ENCODE measurements at places on chromosomes 12 and 14. TPM values are rescaled to one million over a fixed set of nuclear protein-coding genes. Genes with fewer than 3 reads are reported as not detected.

The EFS gene
- 2.1 TPM for total RNA-seq

The CYP46A1 gene
- 0.34 TPM for total RNA-seq

The GLIPR1 gene
- 1.7 TPM for total RNA-seq

The ZNF385A gene
- 1.00 TPM for total RNA-seq

The PTPN6 gene
- total RNA-seq, result 0.33 TPM

The ANKS1B gene
- 0.34 TPM for total RNA-seq

The NUAK1 gene
- total RNA-seq, result 1.5 TPM

The NKX2-1 gene
- not detected for total RNA-seq

The CCDC175 gene
- not detected for total RNA-seq

The RHEBL1 gene
- 2.5 TPM for total RNA-seq

The OTX2 gene
- total RNA-seq, result not detected

The DAAM1 gene
- 61.4 TPM for total RNA-seq

The RPL10L gene
- total RNA-seq, result not detected

The C12orf56 gene
- not detected for total RNA-seq

The RTN1 gene
- total RNA-seq, result under 0.01 TPM

The BCL11B gene
- total RNA-seq, result not detected

The FCF1 gene
- total RNA-seq, result 24.8 TPM

The CLEC2A gene
- not detected for total RNA-seq

The NUP107 gene
- total RNA-seq, result 78.5 TPM

The LHX5 gene
- total RNA-seq, result not detected

The TSHR gene
- not detected for total RNA-seq

The GLI1 gene
- total RNA-seq, result 0.36 TPM

The B4GALNT3 gene
- 2.2 TPM for total RNA-seq

The CTSG gene
- not detected for total RNA-seq

The SYNDIG1L gene
- not detected for total RNA-seq

The RAD9B gene
- 0.31 TPM for total RNA-seq

The CLSTN3 gene
- 3.3 TPM for total RNA-seq

The GPR84 gene
- not detected for total RNA-seq

The ZDHHC22 gene
- total RNA-seq, result not detected

The HOXC12 gene
- not detected for total RNA-seq

The SLC25A29 gene
- total RNA-seq, result 8.3 TPM

The PSMC1 gene
- 96.2 TPM for total RNA-seq

The LDHB gene
- 775 TPM for total RNA-seq

The SLC39A5 gene
- not detected for total RNA-seq

The GOLGA3 gene
- 62.3 TPM for total RNA-seq

The CD163L1 gene
- not detected for total RNA-seq

The CLEC7A gene
- under 0.01 TPM for total RNA-seq

The CRACR2A gene
- total RNA-seq, result 2.2 TPM

The TSPAN19 gene
- 0.73 TPM for total RNA-seq

The CLEC4C gene
- not detected for total RNA-seq

The FGF6 gene
- total RNA-seq, result not detected

The RESF1 gene
- total RNA-seq, result 44.0 TPM

The CELA1 gene
- total RNA-seq, result not detected

The MYH7 gene
- not detected for total RNA-seq

The KRT74 gene
- not detected for total RNA-seq

The TXNDC16 gene
- 8.7 TPM for total RNA-seq

The FAM181A gene
- total RNA-seq, result not detected

Measured in melanocyte of skin (primary cell).